ENCODE measurements at places on chromosomes 12 and 14. TPM values are rescaled to one million over a fixed set of nuclear protein-coding genes. Genes with fewer than 3 reads are reported as not detected.

Gene PTHLH
- total RNA-seq = 10.2 TPM

Gene SERPINA3
- total RNA-seq = 1.3 TPM

Gene TTC9
- total RNA-seq = under 0.01 TPM

Gene TEP1
- total RNA-seq = 18.9 TPM

Gene TMCC3
- 1.1 TPM for total RNA-seq

Gene OTX2
- not detected for total RNA-seq

Gene FZD10
- total RNA-seq = not detected

Gene GYS2
- not detected for total RNA-seq

Gene KERA
- total RNA-seq = not detected

Gene ATL1
- 8.5 TPM for total RNA-seq

Gene DHRS7
- 94.7 TPM for total RNA-seq

Gene NEUROD4
- total RNA-seq = not detected

Gene SLC6A15
- 0.77 TPM for total RNA-seq

Gene BHLHE41
- 2.1 TPM for total RNA-seq

Gene STXBP6
- 7.7 TPM for total RNA-seq

Gene AICDA
- total RNA-seq = not detected

Gene TSHR
- not detected for total RNA-seq

Data from regular cardiac myocyte (primary cell).